ENCODE measurements at places on chromosomes 16 and 17.

GRCh38 chr16:67327743-67328142 lies 1.1 kb downstream of the LRRC36 start:
- DNase-seq: no peak

DNA sequence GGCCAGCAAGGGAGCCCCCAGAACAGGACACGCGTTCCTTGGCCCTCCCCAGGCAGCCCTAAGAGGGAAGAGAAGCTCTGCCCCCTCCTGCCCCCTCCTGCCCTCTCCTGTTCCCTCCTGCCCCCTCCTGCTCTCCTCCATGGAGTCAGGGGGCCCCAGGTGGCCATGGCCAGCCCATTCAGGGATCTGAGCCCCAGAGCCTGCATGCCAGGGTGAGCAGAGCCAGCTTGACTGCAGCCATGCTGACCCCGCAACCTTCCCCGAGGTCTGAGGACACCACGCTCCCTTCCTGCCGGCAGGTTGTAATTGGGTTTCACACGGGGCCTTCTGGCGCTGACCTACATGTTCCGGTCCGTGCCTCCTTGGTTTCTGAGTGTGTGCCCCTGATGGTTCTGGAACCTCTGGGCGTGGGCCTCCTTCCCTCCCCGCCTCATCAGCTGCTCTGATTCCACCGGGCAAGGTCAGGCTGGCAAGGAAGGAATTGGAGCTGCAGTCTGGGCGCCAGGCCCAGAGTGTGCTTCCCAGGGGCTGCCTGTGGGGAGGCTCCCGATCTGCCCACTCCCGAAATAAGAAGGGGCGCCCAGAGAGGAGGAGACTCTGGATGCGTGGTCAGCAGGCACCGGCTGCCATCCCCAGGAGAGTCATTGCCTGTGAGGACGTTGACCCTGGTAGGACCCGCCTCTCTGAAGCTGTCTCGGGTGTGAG lies 23.7 kb upstream of the NPTX1 start:
- DNase-seq: no peak

GRCh38 chr16:73873643-73874042 lies 423.0 kb upstream of the PSMD7 start:
- DNase-seq: no peak

GRCh38 chr16:6059671-6060070 lies 962.1 kb upstream of the EEF2KMT start:
- no peak for DNase-seq

DNA sequence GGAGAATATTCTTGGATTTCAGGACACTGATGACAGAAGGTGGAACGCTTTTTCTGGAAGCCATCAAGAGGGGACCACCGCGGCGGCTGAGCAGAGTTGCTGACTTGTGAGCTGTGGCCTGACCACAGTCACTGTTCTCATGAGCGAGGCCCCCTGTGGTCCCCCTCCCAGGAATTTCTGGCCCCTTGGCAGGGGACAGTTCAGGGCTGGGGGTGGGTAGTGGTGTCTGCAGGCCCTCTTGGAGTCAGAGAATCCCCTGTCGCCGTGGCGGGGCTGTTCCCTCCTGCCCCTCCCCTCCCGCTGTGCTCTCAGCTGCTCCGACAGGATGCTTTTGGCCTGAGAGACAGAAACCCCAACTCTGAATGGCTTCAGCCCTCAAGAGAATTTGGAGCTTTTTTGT lies 292.0 kb downstream of the SEC14L1 start:
- DNase-seq: no peak

DNA sequence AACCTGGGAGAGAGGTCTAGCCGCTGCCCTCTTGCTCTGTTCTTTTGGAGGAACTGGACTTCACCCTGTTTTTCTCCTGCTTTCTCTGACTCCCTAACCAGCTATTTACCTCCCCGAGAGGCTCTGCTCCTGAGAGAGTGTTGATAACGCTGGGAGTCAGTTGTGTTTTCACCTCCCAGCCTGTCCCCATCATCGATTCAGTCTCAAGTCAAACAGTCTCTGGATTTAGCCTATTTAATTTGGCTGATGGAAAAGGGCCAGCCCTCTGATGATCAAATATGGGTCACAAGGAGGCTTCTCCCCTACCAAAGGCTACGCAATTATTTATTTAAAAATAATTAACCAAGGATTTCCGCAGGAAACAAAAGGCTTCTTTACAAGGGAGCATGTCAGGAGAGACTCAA lies 31.8 kb downstream of the HNF1B start:
- DNase-seq: no peak
